ENCODE measurements at places on chromosomes 13 and 19.

DNA sequence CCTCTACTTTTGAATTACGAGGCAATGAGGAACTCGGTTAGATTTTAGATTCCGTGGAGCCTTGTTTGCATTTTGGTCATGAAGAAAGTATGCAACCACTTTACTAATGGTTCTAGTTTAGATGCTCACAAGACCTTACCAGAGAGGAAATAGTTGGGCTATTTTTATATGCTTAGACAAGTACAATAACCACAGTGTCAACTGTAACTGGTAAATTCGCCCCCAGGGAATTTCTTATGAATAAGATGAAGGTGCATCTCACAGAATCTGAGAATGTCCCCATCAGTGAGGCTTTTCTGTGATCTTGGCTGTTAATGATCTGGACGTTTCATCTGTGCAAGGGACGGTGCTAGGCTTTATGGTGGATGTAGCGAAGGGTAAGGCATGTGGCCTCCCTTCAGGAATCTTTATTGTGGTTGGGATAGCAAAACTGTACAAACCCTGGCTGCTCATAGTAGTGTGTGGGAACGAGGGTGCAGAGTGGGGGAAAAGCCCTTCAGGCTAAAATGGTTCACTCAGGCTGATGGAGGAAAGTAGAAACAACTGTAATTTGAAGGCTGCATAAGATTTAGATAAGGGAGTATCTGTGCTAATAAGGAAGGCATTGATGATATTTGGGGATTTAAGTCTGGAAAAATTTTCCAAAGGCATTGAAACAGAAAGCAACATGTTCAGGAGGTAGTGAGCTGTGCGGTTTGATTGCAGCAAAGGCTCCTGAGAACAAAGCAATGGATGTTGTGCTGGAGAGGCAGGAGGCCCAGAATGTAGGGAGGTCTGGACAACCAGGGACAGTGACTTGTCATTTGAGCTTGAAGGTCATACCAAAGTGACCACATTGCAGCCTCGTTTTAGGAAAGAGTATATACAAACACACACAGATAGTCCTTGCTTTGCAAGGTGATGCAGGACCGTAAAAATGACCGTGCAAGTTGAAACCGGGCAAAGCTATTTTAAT, 28.4 kb downstream of the UBAC2 start:
- DNase-seq: no peak

DNA sequence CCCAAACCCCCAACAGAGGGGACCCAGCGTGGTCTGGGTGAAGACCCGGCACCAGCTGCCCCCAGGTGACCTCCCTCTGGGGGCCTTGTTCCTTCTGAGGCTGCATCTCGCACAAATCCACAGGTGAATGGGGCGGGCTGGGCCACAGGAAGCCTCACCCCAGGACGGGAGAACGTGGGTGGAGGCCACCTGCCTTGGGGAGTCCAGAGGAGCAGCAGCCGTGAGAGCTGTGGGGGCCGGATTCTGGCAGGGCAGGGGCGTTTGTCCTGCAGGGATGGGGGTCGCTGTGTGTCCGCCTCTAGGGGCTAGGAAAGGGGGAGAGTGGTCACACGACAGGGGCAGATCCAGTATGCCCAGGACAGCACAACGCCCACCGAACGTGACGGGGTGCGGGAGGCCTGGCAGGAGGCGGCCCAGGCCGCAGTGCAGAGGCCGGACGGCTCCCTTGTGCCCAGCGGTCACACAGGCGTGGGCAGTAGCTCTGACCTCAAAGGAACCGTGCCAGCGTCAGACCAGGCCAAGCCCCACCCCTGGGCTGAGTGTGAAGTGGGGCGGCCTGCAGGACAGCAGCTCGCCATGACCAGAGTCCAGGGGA, 6.7 kb downstream of the POLR2E start:
- no peak for DNase-seq

- DNase-seq: no peak
Measured at GRCh38 chr13:69296130-69296529, 811.5 kb upstream of the ATXN8OS start.

GRCh38 chr13:49791711-49792549, 552 bp downstream of the KPNA3 start:
- peak; percentile 10 for DNase-seq

GRCh38 chr19:12293777-12294248, 870 bp downstream of the ZNF44 start:
- DNase-seq: peak; percentile 44

GRCh38 chr19:30966486-30966885, 382.8 kb downstream of the TSHZ3 start:
- DNase-seq: no peak

DNA sequence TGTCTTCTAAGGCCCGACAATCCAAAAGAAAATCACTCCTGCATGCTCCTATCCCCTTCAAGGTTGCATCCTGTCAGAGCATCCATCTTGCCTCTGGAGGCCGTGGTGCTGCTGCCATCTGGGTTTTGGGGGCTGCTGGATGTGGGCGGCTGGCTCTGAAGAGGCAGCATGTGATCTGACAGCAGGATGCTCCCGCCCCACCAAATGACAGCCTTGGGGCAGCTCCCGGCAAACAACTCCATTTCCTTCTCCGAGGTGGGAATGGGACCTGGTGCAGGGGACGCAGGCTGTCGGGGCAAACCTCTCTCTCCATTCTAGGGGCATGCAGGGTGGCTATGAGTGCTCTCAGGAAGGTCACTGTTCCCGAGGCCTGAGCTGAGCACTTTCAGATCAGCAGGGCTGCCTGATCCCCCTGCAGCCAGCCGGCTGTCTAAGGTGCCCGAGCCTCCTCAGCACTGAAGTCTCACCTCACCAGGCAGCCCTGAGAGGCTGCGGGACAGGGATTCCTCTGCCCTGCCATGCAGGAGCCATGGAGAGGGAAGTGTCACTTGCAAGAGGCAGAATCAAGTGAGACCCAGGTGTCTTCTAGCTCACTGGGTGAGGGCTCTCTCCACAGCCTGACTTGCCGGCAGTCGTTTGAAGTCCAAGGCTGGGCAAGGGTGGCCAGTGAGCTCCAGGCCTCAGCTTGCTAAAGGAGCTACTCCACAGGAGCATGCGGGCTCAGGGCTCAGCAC, 28.8 kb downstream of the TSSK6 start:
- DNase-seq: no peak
